GM03348 (cell line): ENCODE measurements at places on chromosomes 1 and 21.

- no peak for DNase-seq
These were observed 20.5 kb downstream of the FCRL4 start for GRCh38 chr1:157577420-157577819.

DNA sequence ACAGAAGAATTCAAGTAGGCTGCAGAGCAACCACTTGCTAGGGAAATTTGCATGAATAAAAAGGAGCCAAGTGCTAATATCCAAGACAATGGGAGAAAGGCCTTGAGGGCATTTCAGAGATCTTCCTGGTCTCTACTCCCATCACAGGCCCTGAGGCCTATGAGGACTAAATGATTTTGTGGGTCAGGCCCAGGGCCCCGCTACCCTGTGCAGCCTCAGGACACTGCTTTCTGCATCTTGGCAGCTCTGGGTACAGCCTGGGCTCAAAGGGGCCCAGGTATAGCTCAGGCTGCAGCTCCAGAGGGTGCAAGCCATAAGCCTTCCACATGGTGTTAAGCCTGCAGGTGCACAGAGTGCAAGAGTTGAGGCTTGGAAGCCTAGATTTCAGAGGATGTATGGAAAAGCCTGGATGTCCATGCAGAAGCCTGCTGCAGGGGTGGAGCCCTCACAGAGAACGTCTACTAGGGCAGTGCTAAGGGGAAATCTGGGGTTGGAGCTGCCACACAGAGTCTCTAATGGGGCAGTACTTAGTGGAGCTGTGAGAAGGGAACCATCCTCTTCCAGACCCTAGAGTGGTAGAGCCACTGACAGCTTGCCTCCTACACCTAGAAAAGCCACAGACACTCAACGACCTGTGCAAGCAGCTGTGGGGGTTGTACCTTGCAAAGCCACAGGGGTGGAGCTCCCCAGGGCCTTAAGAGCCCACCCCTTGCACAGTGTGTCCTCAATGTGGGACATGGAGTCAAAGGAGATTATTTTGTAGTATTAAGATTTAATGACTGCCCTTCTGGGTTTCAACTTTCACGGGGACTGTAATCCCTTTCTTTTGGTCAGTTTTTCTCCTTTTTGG lies 13.7 kb upstream of the ACTRT2 start:
- no peak for DNase-seq

- peak; percentile 27 for DNase-seq
These were observed 9.1 kb downstream of the IBA57 start for GRCh38 chr1:228174482-228175315.

- DNase-seq, result no peak
These were observed 8.7 kb upstream of the RAB4A start for GRCh38 chr1:229262239-229262638.

- peak; percentile 91 for DNase-seq
These were observed 20.1 kb downstream of the FAAP20 start for GRCh38 chr1:2174348-2175054.

GRCh38 chr1:193058529-193059281 lies 455 bp downstream of the UCHL5 start:
- peak; percentile 41 for DNase-seq

DNA sequence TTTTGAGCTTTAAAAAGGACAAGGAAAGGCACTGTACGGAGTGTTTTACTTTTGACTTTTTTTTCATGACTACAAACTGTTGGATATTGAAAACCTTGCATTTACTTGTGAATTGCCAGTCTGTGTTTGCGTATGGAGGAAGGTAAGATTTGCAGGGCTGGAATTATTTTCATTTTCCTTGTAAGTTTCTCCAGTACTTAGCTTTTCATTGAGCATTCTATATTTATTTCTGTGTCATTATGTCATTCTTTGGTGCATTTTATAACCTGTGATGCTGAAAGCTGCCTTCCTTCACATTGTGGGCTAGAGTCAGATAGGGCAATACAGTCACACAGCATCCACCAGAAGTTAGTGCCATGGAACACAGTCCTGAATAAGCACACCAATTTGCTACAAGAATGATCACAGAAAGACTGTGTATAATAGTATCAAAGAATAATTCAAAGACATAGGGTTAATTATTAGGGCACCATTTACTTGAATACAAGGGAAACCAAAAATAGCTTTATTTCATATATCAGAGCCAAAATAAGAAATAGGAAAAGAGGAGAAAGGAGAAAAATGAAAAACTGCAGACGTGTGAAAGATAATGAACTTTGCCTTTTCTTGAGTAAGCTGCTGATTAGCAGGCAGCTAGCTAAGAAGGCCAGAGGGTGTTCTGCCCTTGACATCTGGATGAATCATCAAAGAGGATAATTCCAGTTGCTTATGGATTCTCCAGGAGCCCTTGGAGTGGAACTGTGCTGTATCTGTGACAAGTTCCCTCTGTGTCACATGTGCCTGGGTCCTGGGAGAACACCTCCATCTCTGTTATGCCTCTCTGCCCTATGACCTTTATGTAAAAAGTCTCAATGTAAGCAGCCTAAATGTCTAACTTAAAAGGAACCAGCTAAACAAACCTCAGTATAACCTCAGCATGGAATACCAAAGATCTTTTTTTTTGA lies 8.0 kb upstream of the FAM20B start:
- DNase-seq, result no peak

DNA sequence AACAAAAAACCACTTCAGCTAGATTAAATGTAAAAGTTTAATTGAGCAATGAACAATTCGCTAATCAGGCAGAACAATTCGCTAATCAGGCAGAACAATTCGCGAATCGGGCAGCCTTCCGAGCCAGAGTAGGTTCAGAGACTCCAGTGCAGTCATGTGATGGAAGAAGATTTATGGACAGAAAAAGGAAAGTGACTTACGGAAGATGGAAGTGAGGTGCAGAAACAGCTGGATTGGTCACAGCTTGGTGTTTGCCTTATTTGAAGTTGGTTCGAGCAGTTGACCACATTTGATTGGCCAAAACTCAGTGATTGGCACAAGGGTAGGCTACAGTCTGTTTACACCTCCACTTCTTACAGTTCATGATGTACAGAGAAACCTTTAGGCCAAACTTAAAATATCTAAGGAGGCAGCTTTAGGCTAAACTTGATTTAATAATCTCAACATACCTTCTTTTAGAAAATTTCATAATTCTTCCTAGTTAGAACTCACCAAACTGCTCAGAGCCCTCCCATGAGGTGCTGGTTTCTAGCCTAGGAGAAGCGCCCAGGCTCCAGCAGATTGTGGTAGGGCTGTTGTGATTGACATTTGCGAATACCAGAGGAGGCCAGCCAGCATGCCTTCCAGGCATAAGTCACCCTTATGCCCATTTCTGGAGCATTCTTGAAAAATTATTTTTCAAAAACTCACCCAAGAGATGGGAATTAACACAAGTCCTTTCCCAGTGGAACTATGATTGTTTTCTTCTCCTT lies 22.8 kb upstream of the KCNC4 start:
- peak; percentile 79 for DNase-seq

- DNase-seq, result no peak
These were observed 42.1 kb upstream of the OSBPL9 start for GRCh38 chr1:51574796-51575195.

DNA sequence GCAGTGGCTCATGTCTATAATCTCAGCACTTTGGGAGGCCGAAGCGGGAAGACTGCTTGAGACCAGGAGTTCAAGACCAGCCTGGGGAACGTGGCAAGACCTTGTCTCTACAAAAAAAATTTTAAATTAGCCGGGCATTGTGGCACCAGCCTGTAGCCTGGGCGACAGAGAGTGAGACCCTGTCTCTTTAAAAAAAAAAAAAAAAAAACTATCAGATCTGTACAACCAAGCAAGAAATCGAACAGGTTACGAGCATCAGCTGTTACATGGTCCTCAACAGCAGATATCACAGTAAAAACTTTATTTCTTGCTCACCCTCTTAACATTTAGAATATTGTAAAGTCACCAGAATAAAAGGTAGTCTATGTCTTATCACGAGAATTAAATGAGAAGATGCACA lies 1.5 kb downstream of the NUP133 start:
- DNase-seq, result no peak

- no peak for DNase-seq
These were observed 41.4 kb upstream of the TENT5C start for GRCh38 chr1:117564227-117565075.

DNA sequence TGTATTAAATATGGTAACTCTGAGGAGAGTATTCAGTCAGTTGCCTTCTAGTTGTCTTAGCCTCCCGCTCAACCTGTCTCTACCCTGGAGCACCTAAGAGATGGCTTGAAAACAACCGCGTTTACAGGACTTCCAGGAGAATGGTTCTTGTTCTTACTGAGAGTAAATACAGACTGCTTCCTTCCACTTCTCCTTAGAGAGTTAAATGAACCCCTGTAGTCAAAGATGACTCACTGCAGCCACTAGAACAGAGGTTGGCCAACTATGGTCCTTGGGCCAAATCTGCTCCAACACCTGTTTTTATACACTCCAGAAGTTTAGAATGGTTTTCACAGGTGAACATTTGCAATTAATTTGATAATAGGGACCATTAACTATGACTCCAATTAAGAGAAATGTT lies 60.1 kb upstream of the ASB17 start:
- no peak for DNase-seq

DNA sequence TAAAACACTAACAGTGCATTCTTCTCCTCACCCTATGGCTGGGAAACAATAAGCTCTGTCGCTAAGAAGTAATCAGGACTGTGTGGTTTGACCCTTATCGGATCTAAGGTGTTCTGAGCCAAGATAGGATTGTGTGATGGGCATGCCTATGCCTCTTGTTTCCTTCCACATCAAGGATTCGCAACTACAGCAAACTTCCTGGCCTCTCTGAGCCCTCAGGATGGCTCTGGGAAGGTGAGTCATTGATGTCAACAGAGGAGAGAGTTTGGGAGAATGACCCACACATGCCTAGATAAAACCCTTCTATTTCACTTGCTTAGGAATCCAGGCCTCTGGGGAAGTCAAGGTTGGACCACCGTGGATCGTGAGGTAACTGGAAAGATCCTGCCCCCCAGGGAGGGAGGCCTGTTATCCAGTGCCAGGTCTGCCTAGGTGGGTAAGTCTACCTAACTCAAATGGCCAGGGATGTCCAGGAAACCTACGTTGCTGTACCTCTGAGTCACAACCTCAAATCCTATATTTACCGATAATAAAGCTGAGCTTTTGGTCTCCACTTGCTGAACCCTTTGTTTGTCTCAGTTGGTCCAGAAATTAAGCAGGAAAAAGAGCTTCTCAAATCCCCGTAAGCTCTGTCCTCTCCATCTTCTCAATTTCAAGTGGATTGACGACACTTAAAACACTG lies 27.4 kb downstream of the TIAM1 start:
- no peak for DNase-seq

DNA sequence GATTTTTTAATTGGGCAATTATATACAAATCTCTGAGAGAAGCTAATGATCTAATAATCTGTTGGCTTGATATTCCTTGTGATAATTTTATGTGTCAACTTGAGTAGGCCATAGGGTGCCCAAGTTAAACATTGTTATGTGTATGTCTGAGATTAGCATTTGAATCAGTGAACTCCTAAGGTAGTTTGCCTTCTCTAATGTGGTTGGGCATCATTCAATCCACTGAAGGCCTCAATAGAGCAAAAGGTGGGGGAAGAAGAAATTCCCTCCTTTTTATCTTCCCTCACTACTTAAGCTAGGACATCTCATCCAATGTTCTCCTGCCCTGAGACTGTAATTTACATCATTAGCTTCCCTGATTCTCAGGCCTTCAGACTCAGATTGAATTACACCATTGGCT lies 394.5 kb downstream of the LMO4 start:
- no peak for DNase-seq

DNA sequence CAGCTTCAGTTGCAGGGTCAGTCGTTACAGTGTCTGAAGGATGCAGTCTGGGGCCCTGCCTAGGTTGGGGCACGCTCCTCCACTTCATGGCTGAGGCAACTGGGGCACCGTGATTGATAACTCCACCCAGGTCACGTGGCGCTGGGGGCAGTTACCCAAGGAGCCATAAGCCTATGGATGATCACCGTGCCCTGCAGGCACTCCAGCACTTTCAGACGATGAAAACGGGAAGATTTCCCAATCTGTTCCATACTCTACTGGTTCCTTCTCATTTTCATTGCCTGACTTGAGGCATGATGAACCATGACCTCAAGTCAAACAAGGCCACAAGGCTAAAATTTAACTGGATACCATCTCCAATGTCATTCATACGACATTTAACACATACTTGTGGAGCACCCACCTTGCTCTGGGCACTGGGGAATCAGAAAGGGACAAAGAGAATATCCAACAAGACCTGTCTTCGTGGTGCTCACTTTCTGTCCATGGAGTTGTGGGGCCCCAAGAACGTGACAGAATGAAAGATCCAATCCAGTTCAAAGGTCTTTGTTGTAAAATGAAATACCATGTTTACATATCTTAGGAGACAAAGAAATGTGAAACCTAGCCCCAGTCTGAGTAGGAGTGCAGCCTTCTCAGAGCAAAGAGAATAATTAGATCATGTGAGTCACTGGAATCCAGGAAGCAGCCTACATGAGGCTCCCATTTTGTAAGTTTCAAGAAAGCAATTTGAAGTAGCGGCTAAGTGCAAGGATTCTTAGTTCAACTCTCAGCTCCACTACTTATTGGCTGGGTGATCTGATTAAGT lies 39.4 kb upstream of the SPOCD1 start:
- DNase-seq, result peak; percentile 70

DNA sequence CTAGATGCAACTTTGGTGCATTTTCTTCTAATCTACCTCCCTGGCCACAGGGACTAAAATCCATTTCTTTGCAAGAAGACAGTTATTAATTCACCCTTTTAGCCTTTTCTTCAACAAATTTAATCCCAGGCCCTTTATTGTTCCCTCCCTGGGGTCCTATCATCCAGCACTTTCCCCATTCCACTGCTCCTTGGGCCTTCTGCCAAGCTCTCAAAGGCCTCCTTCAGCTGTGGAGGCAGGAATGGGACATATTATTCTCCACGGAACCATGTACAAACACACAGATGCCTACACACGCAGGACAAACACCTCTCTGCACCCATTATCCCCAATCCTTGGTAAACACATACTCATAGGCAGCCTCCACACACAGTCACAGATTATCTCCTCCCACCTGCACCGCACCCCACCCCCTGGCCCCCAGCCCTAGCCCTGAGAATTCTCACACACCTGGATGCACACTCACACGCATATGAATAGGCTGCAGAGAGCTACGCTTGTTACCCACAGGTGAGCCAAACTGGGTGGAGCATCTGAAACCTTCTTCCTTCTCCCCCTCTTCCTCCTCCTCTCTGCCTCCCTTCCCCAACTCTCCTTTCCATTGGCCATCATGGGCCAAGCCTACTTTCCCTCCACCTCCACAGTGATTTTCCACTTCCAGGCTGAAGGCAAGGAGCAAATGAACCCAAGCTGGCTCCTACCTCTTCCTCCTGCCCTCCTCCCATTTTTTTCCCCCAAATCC lies 11.7 kb downstream of the TAGLN2 start:
- DNase-seq, result no peak
